Cerebellum (tissue), 4 donors: ENCODE measurements at places on chromosomes 6 and 20. TPM values are rescaled to one million over a fixed set of nuclear protein-coding genes. Genes with fewer than 3 reads are reported as not detected.

GRCh38 chr6:52689857-52690256 lies 18.9 kb downstream of the TMEM14A start:
- DNase-seq: no peak

GRCh38 chr20:34560141-34560523 lies 1.6 kb downstream of the MAP1LC3A start:
- no peak for DNase-seq

DNA sequence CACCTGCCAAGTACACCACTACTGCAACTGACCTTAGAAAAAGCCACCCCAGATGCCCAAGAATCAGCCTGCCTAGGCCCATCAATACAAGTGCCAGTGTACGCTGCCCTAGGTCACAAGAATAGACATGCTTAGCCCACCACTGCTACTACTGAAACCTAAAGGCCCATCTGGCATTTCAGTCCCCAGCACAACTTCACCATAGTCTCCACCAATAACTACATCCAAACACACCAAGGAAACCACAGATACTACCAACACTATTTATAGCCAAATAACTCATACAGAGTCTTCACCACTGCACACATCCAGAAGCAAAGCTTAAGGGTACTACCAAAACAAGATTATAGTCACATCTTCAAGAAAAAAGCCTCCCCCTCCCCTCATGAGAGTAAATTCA lies 28.2 kb downstream of the TREML4 start:
- DNase-seq: no peak

DNA sequence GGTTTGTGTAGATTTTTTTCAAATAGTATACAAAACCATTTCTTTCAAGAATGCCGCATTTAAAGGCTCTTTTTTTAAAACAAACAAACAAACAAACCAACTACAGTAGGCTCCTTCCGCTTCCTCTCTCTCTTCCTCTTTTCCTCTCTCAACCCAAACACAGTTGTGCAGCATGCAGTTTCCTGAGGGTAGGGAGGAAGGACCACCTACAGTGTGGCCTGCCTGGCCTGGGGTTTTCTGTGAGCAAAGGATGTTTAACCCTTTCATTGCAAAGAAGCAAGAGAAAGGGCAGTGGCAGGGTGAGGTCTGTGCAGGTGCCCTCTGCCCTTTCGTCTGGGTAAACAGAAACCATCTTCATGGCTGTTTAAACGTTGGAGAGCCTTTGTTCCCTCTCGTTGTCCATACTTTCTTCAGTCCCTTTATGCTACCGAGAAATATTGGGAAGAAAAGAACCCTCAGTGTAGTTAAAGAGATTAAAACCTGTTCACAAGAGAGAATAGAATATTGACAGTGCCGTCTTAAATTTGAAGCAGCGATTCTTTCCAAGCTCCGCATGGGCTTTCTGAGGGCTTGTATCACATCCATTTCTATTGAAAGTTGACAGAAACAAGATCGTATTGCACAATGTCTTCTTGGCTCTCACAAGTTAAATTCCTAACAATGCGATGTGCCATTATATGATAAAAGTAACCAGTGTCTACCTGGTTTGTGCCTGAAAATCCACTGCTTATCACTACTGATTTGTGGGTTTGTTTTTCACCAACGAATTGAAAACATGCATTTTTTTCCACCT lies 215.5 kb upstream of the SNX9 start:
- no peak for DNase-seq

GRCh38 chr6:57137350-57137749 lies 34.8 kb upstream of the BAG2 start:
- no peak for DNase-seq

HLA-A gene
- 38.9 TPM for total RNA-seq
